ENCODE measurements at places on chromosomes 4 and X. TPM values are rescaled to one million over a fixed set of nuclear protein-coding genes. Genes with fewer than 3 reads are reported as not detected.

DNA sequence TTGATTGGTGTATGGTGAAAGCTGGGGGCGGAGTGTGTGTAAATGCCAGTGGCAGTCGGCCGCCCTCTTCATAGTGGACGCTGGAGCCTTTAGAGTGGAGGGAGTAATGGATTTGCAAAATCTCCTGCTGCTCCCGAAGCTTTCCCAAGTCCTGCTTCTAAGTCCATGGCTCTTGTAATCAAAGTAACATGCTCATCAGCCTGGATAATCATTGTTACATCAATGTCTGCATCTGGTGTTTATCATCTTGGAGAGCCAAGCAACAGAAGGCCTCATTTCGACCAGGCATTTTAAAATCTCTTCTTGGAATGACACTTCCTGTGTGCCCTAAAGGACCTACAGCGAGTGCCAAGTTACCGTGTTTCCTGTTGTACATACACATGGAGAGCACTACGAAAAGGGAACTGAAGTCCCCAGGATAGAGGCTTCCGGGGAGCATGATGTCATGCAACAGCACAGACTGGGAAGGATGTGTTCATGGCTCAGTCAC, 32.2 kb downstream of the UNC5C start:
- DNase-seq = no peak

DNA sequence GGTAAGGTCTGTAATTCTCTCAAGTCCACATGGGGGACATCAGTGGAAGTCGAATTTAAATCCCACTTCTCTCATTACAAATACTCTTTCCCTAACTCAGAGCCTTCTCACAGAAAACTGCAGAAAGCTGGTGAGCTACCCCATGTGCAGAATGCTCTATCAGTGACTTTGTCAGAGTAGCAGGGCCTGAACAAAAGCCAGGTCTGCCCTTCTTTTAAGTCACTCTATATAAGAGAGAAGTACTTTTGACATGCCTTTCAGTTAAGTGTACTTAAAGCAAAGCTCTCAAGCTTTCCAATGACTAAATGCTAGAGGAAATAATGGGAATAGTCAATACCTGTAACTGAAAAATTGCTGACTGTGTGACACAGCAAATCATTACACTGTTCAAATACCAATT, 323.1 kb downstream of the KCNIP4 start:
- DNase-seq = no peak

DNA sequence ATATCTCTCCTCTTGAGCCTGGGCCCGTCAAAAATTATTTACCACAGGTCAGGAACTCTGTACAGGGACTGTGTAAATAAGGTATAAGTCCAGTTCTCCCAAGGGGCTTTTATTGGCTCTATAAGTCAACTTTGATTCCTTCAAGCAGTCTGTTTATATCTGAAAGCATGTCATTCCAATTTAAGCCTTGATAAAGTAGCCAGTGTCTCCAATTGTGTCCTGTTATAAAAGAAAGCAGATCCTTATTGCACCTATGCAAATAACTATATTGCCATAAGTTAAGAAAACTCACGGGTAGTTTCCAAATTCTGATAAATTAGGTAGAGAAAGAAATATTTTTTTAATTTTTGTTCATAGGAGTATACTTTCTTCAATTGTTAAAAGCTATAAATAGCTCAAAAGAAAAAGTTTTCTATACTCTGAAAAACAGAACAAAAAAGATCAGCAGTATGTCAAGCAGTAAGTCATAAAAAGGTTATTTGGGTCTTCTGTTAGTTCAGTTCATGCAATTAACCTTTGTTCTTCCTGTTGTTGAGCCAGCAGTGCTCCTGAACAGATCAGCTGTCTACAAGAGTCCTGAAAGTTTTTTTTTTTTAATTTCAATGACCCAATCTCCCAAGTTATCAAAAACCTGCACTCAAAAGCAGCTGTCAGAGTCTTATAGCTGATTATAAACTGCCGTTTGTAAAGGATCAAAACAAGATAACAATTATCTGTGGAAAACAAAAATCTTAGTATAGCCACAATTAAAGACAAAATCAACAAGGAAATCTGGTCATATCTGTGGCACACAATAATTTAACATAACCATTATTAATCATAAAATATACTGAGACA, 178.4 kb upstream of the GALNT7 start:
- DNase-seq = no peak

DNA sequence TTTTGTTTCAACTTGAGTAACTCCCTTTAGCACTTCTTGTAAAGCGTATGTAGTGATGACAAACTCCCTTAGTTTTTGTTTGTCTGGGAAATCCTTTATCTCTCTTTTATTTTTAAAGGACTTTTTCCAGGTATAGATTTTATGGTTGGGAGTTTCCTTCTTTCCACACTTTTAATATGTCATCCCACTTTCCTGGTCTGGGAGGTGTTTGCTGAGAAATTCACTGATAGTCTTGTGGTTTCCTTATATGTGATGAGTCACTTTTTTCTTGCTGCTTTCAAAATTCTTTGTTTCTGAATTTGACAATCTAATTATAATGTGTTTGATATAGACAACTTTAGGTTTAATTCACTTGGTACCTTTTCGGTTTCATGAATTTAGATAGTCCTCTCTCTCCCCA, 353.9 kb downstream of the GPAT3 start:
- DNase-seq = no peak

DNA sequence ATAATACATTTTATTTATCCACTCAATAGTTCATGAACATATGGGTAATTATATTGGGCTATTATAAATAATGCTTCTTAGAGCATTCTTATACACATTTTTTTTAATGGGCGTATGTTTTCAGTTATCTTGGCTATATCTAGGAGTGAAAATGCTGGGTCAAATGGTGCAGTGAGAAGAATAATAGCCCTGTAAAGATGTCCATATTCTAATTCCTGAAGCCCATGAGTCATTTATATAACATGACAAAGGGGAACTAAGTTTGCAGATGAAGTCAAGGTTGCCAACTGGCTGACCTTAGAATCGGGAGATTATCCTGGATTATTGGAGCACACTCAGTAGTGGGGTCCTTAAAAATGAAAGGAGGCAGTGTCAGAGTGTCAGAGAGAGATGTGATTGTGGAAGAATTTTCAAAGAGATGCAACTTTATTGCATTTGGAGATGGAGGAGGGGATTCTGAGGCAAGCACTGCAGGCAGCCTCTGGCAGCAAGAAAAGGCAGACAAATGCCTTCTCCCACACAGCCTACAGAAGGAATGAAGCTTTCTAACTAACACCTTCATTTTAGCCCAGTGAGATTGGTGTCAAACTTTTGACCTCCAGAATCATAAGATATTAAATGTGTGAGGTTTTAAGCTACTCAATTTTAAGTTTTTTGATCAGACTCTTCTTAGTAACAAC, 106.1 kb upstream of the HS3ST1 start:
- no peak for DNase-seq

DNA sequence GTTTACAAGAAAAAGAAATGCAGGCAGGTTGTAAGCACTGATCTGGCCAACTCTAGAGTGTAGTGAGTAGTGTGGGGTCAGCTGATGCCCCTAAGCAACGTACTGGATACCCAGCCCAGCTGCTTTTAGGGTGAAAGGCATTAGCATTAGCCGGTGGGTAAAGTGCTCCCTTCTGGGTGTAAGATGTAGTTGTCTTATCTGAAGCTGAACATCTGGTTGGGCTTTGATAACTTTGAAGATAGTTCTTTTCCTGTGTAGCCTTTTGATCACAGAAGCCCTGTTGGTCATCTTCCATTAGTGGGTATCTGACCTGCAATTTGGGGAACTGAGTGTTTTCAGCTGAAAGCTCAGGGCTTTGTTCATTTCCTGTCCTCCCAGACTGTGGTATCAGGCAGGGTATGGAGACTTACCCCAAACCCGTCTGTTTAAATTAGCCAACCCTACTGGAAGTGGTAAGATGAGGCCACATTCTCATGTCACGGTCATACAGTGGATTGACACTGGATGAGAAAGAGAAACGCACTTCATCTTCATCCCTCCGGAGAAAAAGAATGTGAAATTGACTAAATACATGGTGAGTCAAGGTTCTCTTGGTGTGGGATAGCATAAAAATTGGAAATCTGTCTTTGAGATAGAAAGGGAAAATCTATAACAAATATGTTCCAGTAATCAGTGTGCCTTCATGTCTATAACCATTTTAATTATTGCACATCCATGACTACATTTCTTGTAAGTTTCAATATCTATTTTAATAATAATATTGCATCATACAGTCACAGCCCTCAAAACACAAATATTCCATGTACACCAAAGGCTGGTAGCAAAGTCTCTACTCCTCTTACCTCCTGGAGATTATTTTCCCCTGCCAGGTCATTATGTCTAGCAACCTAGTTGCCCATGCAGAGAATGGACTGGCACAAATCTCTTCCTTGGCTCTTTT, 8.7 kb downstream of the RHOH start:
- DNase-seq = peak; percentile 47

- no peak for DNase-seq
Measured at GRCh38 chrX:104430072-104430741, 135.8 kb upstream of the IL1RAPL2 start.

DNA sequence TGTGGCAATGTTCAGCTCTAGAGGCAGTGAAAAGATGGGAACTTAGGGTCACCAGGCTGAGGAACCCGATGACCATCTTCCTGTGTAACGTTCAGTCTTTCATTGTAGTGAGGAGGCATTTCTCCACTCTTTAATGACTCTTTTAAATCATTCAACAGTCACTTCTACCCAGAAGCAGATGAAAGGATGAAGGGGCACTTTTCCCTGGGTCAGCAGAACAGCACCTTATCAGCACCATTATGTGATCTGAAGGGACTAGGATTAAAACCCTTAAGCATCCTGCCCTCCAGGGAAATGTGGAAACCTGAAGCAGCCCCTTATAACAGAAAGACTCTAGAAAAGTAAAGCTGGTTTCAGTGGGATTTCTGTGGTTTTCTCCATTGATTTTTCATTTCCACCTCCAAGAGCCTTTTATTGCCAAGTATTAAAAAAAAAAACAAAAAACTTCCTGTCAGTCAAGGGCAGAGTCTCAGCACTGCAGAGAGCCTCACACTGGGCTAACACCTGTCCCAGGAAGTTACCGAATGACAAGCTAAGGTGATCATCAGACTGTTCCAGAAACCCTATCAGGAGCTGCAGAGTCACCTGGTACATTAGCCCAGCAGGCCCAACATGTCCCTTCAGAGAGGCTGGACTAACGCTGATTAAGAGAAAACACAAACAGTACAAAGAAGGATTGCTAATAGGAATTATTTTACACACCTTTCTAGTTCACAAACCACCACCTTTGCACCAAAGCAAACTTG, 185.9 kb downstream of the SHROOM3 start:
- DNase-seq = no peak

DNA sequence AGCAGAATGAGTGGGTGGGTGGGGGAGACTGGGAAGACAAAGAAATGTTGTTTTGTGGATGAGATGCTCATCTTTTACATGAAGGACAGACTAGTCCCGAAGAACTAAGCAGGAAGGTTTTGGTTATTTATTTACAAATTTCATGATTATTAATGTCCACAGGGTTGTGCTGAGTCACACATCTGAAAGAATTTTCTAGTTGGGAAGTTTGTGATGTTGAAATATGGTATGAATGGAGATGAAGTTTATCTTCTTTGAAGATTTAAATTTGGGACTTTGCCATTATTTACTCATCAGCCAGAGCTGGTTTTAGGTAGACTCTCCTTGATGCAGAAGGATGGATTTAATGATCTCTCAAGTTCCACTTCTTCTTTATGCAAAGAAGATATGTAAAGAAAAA, 75.5 kb downstream of the MOSPD2 start:
- no peak for DNase-seq

DNA sequence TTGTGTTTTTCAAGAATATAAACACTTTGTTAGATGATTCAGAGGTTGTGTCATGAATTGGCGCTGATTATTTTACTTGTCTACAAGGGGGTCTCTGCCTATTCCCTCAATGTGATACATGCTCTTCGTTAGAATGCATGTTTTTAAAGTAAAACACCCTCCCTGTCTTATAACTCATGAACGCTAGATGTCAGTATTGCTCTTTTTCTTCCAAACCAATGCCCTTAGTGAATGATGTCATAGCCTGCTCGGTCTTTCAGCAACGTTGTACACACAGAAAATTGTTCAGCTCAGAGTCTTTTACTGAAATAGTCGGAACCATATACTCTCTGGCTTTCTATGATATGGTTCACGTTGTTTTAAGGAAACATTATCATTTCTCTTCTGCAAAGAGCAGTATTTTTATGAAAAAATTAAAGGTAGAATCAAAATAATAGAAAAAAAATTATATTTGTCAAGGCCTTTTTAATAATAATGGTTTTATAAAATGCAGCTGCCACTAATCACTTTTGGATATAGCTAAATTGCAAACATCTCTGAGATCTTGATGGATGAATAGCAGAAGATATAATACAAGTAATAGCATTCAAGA, 292.9 kb downstream of the TLL1 start:
- DNase-seq = peak; percentile 43

GRCh38 chr4:84905646-84906045, 60.8 kb downstream of the WDFY3 start:
- DNase-seq = no peak

DNA sequence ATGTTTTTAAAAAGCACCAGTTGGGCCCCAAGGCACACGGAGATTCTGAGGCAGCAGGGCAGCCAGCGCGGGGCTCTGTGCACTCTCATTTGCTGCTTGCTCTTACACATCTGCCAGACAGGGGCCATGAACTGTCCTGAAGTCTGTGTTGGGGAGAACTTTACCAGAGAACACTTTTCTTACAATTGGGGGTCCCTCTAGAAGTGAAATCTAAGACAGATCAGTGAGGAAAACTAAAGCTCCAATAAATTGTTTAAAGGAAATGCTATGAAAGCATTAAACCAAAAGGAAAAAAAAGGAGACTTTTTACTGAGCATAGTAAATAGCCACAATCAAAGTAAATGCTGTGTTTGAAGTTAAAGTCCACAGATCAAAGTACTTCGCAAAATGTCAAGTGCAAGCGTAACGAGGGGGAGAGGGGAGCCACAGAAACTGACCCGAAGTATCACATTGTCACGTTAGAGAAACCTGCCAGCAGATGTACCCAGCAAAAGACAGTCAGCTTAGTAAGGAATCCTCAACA, 37.8 kb downstream of the SORBS2 start:
- DNase-seq = no peak

- no peak for DNase-seq
Measured at GRCh38 chrX:100797359-100797758, 22.8 kb upstream of the CSTF2 start.

Gene STPG2
- 0.84 TPM for total RNA-seq

Gene SERPINA7
- not detected for total RNA-seq

Gene TSPAN7
- not detected for total RNA-seq

Gene BEX5
- 7.4 TPM for total RNA-seq

Gene TEX13B
- not detected for total RNA-seq

Gene DMRTC1
- 0.36 TPM for total RNA-seq

Gene CYLC1
- total RNA-seq = not detected

Gene PSAPL1
- total RNA-seq = not detected

Gene DCAF12L2
- total RNA-seq = not detected

Gene MID1IP1
- 73.8 TPM for total RNA-seq

Gene PF4V1
- not detected for total RNA-seq

Gene TASL
- 3.0 TPM for total RNA-seq
